Memory B cell (primary cell): ENCODE measurements at places on chromosomes 3 and 15.
A peak's percentile ranks its signal among the peaks of the same experiment; 100 is the strongest.

DNA sequence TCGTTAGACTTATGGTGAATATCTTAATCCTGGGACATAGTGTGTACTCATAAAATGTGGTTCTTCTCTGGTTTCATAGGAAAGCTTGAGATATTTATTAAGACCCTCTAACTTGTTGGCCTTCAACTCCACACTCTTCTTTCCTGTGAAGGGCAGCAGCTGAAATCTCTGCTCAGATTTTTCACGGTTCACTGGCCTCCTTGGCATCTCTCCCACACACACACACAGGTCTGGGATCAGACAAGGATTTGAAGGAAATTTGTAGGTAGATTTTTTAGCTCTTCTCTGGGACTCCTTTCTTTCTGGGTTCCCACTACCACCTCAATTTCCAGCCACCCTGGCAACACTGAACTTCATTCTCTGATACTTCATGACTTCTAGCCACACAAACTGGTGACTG lies 70.2 kb downstream of the MYRIP start:
- DNase-seq, result no peak

- no peak for DNase-seq
Measured at GRCh38 chr3:45560281-45560971, 34.1 kb upstream of the LIMD1 start.

DNA sequence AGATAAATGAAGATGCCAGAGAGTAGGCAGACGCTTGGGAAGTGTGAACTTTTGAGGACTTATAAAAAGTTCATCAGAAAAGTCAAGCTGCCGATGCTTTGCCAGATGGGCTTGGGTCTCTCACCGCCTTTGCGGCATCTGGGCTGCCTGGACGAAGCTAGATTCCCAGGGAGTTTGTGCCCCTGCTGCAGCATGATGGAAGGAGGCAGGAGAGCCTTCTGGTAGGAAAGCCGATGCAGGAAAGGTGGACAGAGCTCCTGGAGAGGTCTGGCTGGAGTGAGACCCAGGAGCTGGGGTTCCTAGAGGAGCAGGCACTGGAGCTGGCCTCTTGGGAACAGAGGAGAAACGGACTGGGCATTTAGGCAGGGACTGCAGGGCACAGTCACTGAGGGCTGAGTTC lies 51.9 kb upstream of the ATP2B2 start:
- DNase-seq, result no peak

DNA sequence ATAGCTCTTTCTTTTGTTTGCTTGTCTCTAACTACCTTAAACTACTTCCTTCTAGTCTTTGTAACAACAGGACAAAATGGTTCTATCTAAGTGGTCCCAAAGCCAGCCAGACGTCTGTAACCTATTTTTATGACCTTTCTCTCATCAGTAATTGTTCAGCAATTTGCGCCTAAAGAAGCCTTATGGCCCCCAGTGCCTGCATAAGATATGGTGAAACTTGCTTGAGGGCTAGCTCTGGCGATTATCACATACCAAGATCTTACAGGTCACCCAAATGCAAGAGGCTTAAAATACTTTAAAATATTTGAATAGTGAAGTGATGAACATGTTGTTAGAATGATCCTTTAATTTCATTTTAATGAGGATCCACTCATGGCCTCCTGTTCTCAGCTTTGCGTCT lies 369.4 kb downstream of the SOX2 start:
- DNase-seq, result no peak

- no peak for DNase-seq
Measured at GRCh38 chr3:122993124-122993978, 34.2 kb downstream of the SEMA5B start.

GRCh38 chr3:8635125-8635524 lies 9.5 kb downstream of the SSUH2 start:
- no peak for DNase-seq

- DNase-seq, result no peak
Measured at GRCh38 chr3:179113903-179114302, 34.3 kb upstream of the PIK3CA start.

GRCh38 chr3:132488151-132488550 lies 70.8 kb downstream of the DNAJC13 start:
- DNase-seq, result no peak

- DNase-seq, result no peak
Measured at GRCh38 chr3:186421946-186422345, 59.9 kb upstream of the DGKG start.

DNA sequence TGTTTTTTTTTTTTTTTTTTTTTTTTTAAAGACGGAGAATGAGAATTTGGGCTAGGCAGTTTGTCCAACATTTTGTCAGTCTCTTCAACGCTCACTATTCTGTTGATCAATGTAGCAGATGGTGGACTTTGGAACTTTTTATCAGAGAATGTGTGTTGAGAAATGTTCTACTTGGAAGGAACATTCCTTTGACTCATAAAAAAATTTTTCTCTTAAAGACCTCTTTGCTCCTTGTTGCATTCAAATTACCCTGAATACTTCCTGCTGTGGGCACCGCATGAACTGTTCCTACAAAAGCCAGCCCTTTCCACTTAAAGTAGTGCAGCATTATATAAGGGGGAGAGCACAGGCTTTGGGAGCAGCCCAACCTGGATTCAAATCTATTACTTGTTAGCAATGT lies 182.9 kb downstream of the AKAP13 start:
- DNase-seq, result no peak

DNA sequence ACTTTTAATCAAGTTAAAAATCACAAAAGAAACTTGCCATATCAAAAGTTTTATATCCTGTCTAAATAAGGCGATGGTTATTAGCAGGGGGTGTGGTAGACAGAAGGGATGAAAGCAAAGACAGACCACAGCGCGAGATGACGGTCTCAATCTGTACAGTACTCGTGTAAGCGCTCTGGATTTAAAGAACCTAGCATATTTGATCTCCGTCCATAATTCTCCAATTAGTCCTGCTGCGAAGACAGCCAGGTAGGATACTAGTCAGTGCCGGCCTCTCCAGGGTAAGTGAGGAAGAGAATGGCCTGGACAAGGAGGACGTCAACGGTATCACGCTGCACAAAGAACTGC lies 701 bp downstream of the SGO1 start:
- DNase-seq, result peak; percentile 3

DNA sequence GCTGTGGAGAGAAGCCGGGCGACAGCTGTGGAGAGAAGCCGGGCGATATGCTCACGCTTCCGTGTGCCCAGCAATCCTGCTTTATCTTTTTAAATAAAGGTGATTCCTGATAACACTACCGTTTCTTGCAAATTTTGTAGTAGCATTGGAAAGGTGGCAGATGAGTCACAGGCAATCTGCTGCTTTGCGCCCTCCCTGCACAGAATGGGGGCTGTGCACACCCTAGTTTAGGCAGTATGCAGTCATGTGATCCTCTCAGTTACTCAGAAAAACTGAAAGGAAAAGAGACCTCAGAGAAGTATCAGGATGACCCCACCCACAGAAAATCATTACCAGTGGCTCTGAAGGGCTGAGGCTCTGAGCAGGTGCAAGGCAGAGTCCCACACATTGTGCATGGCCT lies 24.9 kb upstream of the TMCC1 start:
- no peak for DNase-seq

DNA sequence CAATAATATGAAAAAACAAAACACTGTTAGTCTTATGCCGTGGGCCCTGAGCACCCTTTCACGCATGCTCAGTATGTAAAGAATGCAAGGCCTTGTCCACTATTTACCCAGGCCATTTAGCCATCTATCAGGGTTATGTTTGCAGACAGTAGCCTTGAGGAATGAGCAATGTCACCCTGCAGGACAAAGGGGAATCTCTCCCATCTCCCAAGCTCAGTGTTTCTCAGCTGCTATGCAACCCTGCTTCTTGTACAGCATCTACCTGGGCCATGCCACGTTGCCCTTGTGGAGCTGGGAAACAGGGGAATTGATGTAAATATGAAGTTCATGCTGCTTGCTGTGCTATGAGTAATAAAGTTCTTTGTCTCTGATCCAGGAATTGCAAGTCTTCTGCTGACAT lies 51.5 kb upstream of the SLCO2A1 start:
- no peak for DNase-seq
